Foreskin keratinocyte (primary cell): ENCODE measurements at places on chromosomes 5 and 9.

DNA sequence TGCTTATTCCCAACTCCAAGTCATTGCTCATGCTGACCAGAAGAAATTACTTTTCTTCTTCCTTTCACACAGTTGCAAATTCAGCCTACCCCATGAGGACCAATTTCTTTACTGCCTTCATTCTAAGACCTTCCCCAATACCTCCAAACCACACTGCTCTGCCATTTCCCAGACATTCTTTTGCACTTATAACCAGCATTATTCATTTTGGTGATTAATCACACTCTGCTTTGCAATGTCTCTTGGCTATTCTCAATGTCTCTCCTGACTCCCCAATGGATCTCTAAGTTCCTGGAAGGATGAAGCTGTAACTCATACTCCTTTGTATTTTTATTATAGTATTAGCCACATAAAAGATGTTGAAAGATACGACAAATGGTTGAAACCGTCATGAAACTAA is 105.7 kb upstream of the RANBP3L start:
- peak; percentile 22 for DNase-seq

DNA sequence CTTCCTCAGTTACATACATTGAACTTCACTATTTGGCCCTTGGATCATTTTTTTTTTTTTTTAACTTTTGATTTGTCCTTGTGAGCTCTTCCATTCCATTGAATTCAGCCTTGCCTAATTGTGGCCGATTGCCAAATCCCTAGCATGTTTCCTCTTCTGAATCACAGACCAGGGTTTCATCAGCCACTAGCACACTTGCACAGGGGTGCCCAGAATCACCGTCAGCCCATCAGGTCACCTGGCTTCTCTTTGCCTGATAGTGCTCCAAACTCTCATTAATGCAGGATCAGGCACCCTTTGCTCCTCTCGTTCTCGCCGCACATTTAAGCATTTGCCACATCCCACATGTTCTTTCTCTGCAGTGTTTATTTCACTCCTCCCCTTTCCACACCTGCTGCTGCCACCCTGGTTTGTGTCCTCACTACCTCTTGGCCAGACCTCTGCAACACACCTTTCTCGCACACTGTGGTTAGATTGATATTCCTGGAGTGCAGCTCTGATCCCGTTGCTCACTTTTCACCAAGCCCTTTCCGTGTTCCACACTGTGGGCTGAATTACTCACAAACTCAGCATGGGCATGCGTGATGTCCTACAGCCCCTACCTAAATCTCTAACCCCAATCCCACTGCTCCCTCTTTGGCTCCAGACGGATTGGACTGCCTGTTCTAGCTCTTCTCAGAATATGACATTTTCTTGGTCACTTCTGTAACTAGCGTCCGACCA is 9.8 kb downstream of the PIK3R1 start:
- peak; percentile 73 for DNase-seq

DNA sequence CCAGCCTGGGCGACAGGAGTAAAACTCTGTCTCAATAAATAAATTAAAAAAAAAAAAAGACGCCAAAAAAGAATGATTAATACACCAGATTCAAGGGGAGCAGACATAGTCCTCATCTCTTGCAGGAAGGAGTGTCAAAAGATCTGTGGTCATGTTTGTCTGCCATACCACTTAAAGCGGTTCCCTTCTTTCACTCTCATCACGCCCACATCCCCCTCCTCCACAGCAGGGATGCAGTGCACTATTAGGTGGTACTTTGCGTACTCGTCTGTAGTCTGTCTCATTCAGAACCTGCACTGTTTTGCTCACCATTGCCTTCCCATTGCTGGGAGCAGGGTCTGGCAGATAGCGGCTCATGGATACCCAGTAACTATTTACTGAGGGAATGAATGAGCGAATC is 11.2 kb downstream of the CDHR2 start:
- DNase-seq = no peak

DNA sequence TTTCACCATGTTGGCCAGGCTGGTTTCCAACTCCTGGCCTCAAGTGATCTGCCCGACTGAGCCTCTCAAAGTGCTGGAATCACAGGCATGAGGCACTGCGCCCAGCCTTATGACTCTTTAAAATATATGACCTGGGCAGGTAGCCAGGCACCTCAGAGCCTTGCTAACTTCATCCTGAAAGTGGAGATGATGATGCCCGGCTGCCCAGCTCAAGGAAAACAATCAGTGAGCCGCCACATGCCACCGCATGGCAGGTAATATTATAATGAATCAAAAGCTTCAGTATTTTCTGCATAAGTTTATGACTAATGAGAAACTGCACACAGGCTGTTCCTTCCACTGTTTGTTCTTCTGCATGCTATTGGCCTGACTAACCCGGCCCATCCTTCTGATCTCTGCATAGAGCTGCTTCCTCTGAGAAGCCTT is 30.4 kb upstream of the DMRT1 start:
- peak; percentile 88 for DNase-seq

DNA sequence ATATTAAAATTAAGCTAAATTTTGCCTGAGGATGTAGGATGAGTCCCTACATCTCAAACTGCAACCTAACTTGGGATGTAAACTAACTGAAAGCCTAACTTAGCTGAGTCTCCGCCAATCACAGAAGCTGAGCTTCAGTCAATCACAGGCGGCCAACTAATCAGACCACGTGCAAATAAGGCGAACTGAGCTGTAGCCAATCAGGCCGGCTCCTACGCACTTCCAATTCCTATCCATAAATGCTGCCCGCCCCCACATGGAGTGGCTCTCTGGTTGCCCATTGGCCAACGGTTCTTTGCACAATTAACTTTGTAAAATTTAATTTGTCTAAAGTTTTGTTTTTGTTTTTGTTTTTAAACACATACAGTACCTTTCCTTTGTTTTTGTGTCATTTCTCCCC is 13.9 kb upstream of the GPX8 start:
- DNase-seq = no peak

DNA sequence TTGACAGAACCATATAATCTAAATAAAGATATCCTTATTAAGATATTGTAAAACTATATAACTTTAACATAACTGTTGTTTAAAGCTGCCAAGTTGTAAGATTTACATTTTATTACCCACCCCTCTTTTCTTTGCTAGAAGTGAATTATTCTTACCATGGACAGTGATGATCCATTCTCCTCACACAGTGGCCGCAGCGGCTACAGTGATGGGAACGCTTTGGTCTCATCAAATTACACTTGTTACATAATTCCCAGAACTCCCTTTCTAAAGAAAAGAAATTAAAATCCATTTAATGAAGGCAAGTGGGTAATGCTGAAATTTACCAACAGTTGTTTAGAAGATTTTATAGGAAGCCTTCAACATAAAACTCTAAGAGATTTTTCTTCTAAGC is 31.2 kb downstream of the ZDHHC21 start:
- DNase-seq = no peak

DNA sequence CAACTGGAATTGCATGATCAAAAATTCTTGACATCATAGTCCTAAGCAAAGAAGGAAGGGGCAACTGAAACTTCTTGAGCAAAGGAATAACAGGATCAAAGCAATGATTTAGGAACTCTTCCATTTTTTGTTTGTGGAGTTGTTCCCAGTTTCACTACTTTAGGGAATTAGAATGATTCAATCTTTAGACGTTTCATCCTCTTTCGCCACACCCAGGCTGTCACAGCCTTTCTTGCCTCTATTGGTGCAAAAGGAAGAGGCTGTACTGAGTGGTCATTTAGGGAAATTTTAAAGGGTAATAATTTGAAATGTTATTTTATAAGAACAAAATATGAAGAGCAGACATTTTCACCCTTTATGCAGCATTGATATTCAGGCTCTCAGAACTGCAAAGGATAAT is 1026.0 kb upstream of the ARRDC3 start:
- DNase-seq = no peak

GRCh38 chr5:86824637-86825036 is 206.9 kb downstream of the COX7C start:
- no peak for DNase-seq

DNA sequence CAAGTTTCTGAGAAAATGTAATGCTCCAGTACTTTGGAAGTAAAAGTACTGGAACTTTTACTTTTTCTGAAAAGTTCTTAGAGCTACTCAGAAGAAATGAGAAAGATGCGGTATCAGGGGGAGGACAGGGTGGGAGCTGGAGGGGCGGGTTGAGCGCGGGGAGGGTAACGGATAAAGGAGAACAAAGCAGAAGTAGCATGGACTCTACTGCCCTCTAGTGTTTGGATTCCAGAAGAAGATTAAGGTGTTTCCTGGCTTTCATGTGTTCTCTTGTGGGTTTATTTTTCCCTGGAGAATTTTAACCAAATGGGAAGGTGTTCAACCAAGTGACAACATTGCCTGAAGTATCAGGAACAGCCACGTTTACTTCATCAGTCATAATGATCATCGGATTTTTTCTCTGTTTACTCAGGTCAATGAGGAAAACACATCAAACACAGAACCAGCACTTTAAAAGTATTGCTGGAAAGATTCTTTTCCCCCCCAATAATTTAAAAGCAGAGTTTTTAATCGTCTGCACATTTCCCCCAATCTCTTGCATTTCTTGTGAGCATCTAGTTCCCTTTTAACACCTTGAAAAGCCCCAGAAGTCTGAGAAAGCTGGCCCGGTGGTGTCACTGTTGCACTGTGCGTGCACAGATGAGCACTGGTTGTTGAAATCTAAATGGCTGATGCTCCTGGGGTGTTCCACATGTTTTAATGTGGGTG is 190.6 kb downstream of the MPDZ start:
- DNase-seq = no peak

DNA sequence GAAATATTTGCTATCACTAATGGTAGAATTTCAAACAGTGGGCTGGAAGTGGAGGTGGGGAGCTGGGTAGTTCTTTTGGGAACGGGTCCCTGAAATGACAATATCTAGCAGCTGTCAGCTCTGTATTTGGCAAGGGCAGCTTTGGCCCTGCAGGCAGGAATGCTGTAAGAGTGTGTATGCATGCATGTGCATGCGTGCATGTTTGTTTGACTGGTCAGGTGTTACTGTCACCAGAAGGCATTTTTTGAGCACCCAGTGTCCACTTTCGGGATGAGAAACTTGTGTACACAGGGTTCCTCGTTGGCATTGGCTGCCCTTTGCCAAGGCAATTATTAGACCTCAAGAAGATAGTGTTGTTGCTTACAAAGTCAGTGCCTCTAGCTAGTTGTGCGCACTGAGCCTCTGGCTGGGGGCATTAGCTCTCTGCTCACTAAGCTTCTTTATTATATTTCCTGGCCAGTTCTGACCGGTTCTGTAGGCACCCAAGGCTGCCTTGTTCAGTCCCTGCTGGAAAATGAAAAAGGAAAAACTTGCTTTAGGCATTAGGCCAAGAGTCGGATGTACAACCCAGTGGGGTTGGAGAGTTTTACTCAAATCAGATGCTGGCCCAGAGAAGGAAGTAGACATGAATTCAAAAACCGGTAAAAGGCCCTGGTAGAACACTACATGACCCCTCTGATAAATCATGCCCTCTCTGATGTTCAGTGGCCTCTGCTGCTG is 2.0 kb downstream of the CYFIP2 start:
- peak; percentile 59 for DNase-seq

GRCh38 chr5:10452768-10453331 is 11.2 kb downstream of the ROPN1L start:
- DNase-seq = peak; percentile 54

- DNase-seq = no peak
Measured at GRCh38 chr5:6424110-6424659, 24.5 kb upstream of the UBE2QL1 start.

DNA sequence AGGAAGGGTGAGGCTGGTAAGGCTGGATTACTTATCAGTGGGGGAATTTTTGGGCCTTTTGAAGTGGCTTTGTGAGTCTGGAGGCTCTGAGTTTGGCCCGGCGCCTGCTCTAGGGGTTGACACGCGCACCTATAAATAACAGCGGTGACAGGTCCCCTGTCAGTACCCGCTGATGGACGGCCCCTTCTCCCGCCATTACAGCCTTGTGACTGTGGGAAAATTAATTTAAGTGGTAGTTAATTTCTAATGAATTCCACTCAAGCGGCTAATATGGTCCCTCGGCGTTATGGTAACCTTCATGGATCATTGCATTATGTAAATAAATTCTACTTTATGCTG is 16.5 kb downstream of the MRPL36 start:
- no peak for DNase-seq

DNA sequence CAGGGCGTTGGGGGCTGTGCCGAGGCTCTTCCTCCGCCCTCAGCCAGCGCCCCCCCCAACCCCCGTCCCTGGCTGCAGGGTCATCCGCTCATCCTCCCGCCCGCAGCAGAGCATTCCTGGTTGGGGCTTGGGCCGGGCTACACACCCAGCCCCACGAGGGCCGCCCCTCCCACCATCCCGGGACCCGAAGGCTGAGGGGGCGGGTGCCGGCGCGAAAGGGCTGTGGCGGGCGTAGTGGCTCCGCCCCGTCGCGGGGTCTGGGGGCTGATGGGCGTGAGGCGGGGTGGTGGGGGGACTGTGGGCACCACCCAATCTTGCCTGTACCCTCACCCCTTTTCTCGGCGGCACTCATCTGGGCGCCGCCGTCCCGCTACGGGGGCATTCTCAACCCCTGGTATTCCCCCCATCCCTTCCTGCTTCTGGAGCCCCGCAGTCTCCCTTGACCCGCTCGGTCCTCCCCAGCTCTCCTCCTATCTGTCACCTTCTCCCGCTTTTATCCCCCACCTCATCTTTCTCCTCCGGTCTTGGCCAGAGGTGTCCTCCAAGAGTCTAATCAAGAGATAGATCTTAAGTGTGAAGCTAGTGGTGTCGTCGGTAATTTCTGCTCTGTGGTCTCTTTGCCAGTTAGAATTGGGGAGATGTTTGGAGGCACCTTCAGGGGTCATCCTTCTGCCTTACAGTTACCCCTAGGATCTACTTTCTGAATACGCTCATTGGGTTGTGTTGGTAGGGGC is 1.6 kb downstream of the FER start:
- DNase-seq = peak; percentile 49

- no peak for DNase-seq
Measured at GRCh38 chr5:135869276-135869675, 26.4 kb downstream of the IL9 start.

DNA sequence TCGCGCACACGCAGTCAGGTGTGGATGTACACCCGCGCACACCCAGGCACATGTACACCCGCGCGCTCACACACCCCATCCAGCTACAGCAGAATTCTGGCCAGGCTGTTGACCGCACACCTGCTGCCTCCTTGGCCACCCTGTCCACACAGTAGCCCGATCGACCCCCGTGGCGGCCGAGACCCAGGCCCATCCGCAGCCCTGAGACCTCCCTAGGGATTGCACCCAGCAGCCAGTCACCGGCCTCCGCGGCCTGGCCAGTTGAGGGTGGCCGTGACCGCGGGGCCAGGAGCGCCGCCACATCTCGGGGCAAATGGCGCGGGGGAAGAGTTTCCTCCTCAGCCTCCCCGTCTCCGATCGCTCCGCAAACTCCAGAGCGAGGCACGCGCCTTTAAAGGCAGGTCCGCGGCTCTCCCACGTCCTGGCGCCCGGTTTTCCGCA is 774 bp upstream of the ADAMTS16 start:
- DNase-seq = no peak
